GM19239 (cell line): ENCODE measurements at places on chromosomes 11 and 22.
A peak's percentile ranks its signal among the peaks of the same experiment; 100 is the strongest.

DNA sequence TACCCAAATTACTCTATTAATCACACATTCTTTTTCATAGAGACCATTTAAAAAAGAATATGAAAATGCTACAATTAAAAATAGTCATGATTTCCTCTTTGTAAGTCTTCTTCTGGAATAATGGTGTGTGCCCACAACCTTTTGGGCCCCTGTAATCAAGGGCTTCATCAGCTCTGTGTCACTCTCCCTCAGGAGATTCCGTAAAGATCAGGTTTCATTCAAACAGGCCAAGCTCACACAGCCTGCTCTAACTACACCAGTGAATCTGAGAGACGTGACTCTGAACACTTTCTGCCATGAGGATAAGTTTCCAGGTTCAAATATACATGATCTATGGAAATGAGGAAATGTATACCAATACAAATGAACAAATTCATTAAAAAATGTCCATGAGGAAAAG is 9.5 kb downstream of the DRICH1 start:
- DNase-seq, result no peak

DNA sequence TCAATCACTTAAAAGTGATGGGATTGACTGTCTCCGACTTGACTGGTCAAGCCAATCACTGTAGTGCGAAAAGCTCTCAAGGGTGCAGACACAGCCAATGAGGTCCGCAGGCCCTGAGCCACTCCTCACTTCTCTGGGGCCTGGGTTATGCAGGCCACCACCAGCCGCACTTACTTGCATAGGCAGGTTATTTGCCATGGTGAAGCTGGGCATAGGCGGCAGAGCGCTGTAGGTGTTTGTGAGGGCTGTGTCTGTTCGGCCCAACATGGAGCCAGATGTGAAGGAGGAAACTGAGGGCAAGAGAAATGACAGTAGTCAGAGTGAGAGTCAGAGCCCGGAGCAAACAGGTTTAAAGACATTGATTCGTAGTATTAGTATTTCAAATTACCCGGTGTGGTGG is 17.9 kb downstream of the PAX6 start:
- DNase-seq, result no peak

DNA sequence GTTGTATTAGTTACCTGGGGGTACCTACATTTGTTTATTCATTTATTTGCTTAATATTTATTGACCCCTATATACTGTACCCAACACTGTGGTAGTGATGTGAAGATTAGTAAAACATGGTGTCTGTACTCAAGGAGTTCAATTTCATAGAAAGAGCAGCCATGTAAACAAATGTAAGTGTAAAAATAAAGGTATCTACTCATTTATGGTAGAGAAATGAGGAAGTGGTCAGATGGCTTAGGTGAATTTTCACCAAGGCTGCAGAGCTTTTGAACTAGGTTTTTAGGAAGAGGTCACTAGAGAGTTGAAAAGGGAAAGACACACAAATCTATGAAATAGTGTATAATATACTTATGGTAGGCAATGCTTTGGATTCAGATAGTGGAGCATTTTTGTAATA is 11.1 kb downstream of the CTR9 start:
- DNase-seq, result peak; percentile 17

DNA sequence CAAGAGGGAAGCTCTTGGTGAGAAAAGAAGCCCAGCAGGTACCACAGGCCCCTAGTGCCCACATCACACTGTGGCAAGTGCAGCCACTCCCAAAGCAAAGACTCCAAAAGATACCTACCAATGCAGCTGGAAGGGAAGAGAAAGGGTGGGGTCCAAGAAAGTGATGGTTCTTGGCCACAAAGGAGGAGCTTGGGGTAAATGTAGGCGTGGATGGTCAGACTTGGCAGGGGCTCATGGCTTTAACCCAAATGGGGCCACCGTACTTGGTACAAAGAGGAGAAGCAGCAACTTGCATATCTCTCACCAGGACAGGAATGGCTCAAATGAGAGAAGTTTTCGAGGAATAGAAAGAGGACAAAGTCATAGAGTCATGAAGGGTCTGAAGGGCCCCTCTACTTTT is 4.8 kb downstream of the MAP3K11 start:
- no peak for DNase-seq

GRCh38 chr22:45889093-45889538 is 87.8 kb downstream of the WNT7B start:
- no peak for DNase-seq

GRCh38 chr11:118415739-118416068 is 14.3 kb downstream of the ATP5MG start:
- DNase-seq, result no peak

GRCh38 chr22:20211409-20211996 is 56.6 kb downstream of the RTN4R start:
- no peak for DNase-seq

DNA sequence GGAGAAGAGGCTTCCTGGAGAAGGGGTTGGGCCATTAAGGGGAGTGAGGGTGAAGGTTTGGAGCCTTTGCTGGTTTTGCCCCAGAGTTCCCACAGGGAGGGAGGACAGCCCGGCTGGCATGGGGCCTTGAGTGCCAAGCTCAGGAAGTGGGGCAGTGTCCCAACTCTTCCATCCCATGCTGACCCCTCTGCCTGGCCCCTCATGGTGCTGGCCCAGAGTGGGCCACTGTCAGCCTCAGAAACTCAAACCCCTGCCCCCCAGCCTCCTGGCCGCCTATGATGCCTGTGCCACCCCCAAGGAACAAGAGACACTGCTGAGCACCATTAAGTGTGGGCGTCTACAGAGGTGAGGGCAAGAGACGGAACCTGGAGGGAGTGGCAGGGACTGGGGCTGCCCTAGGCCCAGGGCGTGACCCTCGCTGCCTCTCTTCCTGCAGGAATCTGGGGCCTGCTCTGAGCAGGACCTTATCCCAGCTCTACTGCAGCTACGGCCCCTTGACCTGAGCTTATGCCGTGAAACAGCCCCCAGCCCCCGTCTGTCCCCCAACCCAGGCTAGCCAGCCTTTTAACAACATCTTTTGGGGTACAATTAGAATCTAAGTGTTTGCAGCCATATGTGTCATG is 5.4 kb downstream of the MUS81 start:
- no peak for DNase-seq

- DNase-seq, result no peak
These were observed 65.2 kb upstream of the CNTN5 start for GRCh38 chr11:98955551-98955950.

GRCh38 chr11:95229199-95229992 is 1.6 kb downstream of the SESN3 start:
- DNase-seq, result no peak

DNA sequence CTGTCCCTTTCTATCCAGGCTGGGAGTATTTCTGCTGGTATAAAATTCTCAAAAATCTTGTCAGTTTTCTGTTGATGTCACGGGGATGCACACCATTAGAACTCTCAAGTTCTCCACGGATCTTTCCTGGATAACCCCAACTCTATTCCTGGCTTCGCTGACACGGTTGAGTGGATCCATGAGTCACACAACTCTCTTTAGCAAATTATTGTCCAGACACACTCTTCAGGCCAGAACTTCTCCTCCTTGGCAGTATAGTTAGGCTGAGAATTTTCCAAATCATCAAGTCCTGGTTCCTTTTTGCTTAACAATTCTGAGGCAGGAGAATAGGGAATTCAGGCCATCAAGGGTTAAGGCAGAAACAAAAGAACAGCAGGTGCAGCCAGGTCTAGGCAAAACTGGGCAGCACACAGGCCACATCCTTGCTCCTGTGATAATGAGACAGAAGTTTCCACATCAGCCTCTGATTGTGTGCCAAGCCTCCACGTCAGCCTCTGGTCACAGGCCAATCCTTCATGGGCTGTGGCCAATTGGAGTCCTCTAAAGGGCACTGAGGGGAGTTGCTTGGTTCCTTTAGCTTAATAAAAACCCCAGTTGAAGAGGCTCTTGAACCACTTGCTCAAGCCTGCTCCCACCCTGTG is 5.7 kb upstream of the ACAT1 start:
- DNase-seq, result no peak

GRCh38 chr22:43993072-43993760 is 30.9 kb upstream of the PARVB start:
- peak; percentile 62 for DNase-seq

GRCh38 chr11:843086-843734 is 558 bp downstream of the TSPAN4 start:
- DNase-seq, result no peak

DNA sequence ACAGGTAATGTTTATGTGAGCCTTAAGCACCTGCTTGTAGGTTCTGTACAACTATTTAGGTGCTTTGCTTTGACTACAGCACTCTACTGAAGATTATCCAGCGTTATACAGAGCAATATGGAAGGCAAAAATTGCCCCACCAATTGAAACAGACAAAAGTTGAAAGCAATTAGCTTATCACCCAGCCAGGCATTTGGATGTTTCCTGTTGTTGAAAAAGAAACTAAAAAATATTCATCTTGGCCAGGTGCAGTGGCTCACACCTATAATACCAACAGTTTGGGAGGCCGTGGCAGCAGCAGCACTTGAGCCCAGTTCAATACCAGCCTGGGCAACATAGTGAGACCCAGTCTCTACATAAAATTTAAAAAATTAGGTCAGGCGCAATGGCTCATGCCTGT is 18.5 kb downstream of the ATL3 start:
- DNase-seq, result no peak

- DNase-seq, result no peak
These were observed 72.0 kb upstream of the LMO1 start for GRCh38 chr11:8335683-8336082.

DNA sequence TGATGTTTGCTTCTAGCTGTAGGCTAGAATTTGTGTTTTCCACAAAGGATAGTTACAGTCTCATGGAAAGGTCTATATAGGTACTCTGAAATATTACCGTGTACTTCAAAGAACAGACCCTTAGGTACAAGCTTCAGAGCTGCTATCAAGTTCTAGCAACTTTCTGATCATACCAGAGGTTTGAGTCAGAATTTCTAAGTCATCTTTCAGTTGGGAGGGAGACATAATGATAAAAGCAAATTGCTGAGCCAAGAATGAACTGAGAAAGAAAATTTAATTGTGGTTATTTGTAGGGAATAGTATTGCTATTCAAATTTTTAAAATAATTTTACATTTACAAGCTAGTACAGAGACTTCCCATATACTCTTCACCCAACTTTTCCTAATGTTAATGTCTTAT is 19.9 kb upstream of the ME3 start:
- no peak for DNase-seq

GRCh38 chr22:44049486-44050231 is 25.6 kb downstream of the PARVB start:
- DNase-seq, result no peak

- DNase-seq, result no peak
These were observed 42.7 kb downstream of the KCNJ1 start for GRCh38 chr11:128824191-128825049.

DNA sequence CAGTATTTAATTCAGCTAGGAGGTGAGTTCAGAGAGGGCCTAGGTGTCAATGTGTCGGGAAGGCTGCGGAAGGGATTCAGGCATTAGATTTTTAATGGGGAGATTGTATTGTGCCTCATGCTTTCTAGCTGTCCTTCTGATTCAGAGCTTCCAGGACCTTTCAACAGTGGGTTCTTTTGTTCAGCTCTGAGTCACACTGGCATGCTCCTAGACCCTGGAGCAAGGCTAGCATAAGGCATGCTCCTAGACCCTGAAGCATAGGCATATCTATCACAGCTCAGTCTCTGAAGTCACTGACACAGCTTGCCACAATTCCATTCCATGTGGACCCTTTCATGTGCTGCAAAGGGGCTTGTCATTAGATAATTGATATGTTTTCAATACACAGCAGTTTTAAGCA is 396.9 kb downstream of the RAB38 start:
- DNase-seq, result no peak

GRCh38 chr11:57325735-57326048 is 940 bp upstream of the TNKS1BP1 start:
- DNase-seq, result no peak
